Activated CD4-positive, CD25-positive, alpha-beta regulatory T cell treated with anti-CD3 and anti-CD28 coated beads, Interleukin-2, amount 50 U/mL, for 16 hours (primary cell): ENCODE measurements at places on chromosomes 16 and 17.

GRCh38 chr17:30361766-30362279 is 16.9 kb upstream of the CPD start:
- DNase-seq = no peak

DNA sequence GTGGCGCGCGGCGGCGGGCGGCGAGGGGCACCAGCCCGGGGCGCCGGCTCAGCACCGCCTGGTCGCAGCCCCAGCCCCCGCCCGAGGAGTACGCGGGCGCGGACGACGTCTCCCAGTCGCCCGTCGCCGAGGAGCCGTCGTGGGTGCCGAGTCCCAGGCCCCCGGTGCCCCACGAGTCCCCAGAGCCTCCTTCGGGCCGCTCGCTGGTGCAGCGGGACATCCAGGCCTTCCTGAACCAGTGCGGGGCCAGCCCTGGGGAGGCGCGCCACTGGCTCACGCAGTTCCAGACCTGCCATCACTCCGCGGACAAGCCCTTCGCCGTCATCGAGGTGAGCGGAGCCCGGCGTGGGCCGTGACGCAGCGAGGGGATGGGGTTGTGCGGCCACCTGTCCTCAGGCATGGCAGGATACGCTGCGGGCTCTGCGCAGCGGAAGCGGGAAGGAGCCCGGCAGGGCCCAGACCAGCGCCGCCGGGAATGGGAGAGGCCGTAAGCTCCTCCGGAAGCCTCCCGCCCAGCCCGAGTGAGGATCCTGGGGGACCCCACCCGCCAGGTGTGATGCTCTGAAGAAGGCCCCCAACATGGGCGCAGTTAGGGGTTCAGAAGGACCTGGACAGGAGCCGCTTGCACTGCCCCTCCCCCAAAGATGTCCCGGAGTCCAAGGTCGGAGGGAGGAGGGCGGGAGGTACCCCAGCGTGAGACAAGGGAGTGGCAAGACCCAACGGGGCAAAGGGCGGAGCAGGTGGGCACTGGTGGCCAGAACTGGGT is 522 bp downstream of the NAGS start:
- DNase-seq = no peak

GRCh38 chr16:11605891-11606290 is 19.2 kb upstream of the LITAF start:
- no peak for DNase-seq

DNA sequence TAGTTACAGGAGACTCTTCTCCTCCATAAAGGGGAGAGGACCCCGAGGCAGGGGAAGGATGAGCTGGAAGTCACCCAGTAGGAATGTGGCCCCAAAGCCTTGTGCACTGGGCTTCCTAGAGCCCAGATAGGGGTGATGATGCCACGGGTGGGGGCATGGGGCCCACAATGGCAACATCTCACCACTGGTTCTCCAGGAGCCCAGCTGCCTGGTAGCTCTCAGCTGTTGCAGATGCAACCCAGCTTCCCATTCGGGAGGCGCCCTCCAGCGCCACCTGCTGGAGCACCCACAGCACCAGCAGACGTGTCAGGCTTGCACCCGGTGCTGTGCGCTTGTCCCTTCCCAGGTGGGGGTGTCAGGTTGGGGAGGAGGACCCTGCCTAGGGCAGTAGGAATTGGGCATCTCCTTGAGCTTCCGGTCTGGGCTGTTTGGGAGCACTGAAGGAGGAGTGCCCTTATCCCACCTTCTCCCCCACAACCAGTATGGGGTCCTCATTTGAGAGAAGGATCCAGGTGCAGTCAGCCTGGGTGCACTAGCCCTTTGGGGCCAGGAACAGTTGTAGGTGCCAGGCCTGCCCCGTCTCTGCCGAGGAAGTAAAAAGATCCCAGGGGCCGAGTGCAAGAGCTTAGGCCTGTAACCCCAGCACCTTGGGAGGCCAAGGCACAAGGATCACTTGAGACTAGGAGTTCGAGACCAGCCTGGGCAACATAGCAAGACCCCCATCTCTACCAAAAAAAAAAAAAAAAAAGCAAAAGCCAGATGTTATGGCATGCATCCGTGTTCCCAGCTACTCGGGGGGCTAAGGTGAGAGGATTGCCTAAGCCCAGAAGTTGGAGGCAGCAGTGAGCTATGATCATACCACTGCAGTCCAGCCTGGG is 14.4 kb downstream of the CDIPT start:
- peak; percentile 55 for DNase-seq

- no peak for DNase-seq
Observed at GRCh38 chr17:43753493-43754129, 5.0 kb downstream of the SOST start.

- no peak for DNase-seq
Observed at GRCh38 chr17:20074001-20074400, 64.8 kb downstream of the SPECC1 start.
